HT-29 (cell line): ENCODE measurements at places on chromosomes 16 and 17. TPM values are rescaled to one million over a fixed set of nuclear protein-coding genes. Genes with fewer than 3 reads are reported as not detected.
A peak's percentile ranks its signal among the peaks of the same experiment; 100 is the strongest.

DNA sequence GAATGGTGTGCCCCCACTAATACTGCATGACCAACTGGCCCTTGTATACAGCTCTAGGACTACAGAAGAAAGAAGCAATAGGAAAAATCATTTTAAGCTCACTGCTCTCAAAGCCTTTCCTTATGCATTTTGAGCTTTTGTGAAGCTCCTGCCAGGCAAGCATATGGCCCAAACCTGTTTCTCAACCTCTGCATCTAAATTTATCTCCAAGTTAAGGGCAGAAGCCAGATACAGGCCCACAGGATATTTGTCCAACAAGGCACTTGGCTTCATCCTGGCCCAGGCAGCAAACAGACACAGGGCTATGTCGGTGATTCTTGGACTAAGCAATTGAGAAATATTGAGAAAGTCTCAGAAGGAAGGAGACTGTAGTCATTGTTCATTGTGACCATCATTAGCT is 43.9 kb downstream of the CCT6B start:
- DNase-seq, result no peak

DNA sequence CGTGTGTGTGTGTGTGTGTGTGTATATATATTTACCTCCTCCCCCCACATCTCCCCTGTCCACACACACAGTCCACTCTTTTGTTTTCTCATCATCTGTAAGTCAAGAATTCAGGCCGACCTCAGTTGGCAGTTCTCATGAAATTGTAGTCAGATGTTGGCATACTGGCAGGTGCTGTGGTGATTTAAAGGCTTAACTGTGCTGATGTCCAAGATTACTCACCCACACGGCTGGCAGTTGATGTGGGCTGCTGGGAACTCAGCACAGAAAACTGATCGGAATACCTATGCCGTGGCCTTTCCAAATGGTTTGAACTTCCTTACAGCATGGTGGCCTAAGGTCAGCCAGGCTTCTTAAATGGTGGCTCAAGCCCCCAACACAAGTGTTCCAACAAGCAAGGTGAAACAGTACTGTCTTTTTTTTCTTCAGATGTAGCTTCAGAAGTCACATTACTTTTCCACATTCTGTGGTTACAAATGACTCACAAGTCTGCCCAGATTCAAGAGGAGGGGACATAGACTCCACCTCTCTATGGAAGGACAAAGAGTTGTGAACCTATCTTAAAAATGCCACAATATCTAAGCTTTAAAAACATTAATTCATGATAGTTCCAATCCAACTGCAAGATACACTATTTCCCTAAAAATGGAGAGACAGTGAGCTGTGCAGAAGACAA is 198.5 kb upstream of the HS3ST4 start:
- no peak for DNase-seq

KRT40 gene
- total RNA-seq, result 2.4 and 2.7 TPM in 2 replicates

MFAP4 gene
- total RNA-seq, result not detected in 2 replicates

KRTAP1-1 gene
- 0.42 and 0.64 TPM in 2 replicates for total RNA-seq

ASB16 gene
- total RNA-seq, result 0.03 TPM in 1 of 2 replicates, not detected in the other

GRCh38 chr17:56973520-56973919 is 4.4 kb upstream of the SCPEP1 start:
- DNase-seq, result peak; percentile 35

GRCh38 chr17:82551779-82552457 is 32.4 kb downstream of the FOXK2 start:
- peak; percentile 76 for DNase-seq

- peak; percentile 95 for DNase-seq
Measured at GRCh38 chr17:37743612-37743874, 1.3 kb downstream of the HNF1B start.

DNA sequence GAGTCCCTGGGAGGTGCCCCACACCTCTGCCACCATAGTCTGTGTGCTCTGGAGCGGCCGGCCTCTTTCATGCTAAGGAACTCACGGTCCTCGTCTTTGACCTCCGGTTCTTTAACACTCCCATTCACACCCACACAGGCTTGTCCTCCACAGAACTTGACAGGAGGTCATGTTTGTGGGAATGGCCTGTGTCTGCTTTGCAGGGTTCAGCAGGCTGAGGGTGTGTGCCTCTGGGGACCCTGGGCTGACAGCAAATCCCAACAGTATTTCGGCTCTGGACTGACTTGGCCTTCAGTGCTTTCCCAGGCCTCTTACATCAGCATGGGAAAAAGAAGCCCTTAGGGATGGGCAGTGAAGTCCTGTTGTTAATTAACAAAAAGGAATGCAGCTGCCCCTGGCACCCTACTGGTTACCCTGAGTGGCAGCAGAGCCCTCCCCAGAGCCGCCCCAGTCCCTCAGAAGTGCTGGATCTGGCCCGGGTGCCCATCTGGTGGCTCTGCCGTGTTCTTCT is 35.4 kb upstream of the ADORA2B start:
- no peak for DNase-seq

FTO gene
- total RNA-seq, result 18.8 and 22.8 TPM in 2 replicates

DNA sequence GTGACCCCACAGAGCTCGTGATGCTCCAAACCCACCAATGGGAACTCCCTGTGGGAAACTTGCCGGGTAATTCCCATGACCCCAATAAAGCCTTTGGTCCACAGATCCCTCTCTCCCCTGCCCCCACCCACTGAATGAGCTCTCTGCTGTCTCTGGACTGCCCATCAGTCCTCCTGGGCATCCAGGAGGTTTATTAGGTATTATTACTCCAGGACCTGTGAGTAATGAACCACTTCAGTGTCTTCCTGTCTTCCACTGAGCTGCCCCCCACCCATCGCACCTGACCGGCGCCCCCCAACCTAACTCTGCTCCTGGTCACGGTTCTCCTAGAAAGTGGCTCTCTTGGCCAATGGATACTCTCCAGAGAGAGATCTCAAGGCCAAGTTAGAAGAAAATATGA is 28.7 kb upstream of the DNAH17 start:
- no peak for DNase-seq

GRCh38 chr16:9308356-9308801 is 216.9 kb downstream of the HAPSTR1 start:
- DNase-seq, result no peak

PIRT gene
- not detected in 2 replicates for total RNA-seq

DNA sequence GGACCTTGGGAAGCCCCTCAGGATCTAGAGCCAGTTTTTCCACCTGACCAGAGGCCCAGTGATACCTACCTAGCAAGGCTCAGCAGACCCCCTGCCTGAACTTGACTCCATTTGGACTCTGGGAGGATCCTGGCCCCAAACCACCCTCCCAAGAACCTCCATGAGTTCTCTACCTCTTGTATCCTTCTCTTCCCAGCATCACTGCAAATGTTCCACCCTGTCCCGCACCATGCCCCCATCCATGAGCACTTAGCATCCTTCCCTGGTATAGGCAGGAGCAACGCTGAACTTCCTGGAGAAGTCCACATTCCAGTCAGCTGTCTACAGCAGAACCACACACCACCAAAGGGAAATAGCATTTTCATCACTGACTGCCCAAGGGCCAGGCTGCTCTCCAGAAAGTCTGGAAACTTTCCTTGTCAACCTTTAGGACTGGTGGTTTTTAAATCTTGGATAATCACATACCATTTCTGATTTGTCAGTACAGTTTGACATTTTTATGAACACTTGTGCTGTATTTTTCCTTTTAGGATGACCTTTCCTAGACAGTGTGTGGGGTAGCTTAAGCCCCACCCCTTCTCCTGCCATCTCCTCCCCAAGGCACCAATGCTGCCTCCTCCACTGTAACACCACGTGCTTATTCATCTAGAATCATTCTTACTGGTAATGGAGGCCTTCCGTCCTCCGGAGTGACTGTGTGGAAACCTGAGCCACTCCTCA is 13.9 kb downstream of the EIF4A3 start:
- DNase-seq, result no peak

GRCh38 chr17:78808163-78808562 is 26.1 kb upstream of the CYTH1 start:
- DNase-seq, result no peak

GRCh38 chr16:84331998-84332780 is 36.1 kb upstream of the ATP2C2 start:
- DNase-seq, result no peak

DNA sequence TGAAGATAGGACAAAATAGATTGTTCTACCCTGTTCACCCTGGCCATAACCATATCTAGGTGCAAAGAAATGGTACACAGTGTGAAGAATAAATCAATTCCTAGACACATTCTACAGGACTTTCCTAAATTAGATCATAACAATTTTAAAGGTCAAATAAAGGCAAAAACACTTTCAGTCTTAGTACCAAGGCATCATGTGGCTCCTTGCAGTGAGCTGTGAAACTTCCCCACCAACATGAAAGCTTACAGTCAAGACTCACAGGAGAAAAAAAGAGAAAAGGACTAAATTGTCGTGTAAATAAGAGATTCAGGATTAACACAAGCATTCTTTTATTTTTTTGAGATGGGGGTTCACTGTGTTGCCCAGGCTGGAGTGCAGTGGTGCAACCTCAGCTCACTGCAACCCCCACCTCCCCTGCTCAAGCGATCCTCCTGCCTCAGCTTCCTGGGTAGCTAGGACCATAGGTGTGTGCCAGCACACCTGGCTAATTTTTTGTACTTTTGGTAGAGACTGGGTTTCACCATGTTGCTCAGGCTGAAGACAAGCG is 14.2 kb downstream of the NSMCE1 start:
- no peak for DNase-seq

DNA sequence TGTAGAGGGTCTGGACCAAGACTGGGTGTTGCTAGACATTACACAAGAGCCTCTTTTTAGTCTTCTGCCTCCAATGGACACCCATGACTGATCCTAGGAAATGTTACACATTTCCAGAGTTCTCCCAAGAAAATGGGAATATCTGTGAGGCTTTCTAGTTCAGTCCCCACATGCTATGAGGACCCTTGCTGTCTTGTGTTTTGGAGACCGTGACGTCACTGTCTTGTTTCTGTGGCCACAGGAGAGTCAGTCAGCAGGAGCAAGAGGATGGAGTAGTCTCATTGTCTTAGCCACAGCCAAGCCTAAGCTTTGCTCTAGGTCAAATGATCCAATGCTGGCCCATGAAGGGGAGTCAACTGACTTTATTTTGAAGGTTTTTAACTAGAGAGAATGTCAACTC is 820.1 kb upstream of the RBFOX1 start:
- no peak for DNase-seq

GRCh38 chr17:45227101-45227925 is 5.6 kb downstream of the FMNL1 start:
- DNase-seq, result no peak

DNA sequence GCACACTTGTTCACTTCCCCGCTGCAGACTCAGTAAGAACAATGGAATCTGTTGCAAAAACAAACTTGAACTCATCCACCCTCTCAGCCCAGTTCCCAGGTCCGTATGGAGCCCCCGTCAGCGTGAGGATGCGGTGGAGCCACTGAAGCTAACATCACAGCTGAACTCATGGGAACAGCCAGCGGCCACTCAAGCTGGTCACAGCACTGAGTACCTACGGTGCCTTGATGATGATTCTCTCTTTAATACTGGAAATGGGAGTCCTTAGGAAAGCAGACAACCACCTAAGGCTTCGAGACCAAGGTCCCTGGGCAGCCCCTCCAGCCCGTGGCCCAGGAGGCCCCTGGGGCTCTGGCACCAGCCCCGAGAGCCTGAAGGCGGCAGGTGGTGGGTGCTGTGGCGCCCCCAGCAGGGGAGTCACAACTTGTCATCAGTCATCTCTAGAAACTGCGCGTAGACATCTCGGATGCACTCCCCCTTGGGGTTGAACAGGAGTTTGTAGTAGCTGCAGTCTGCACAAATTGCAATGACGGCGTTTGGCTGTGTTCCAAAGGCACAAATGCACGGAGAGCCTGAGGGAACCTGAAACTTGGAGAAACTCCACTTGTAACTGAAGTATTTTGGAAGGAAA is 31.0 kb upstream of the RHOT1 start:
- DNase-seq, result peak; percentile 37

- peak; percentile 39 for DNase-seq
Measured at GRCh38 chr16:14289692-14290340, 218.7 kb downstream of the MRTFB start.

ARHGDIG gene
- total RNA-seq, result 33.1 and 52.0 TPM in 2 replicates

GRCh38 chr17:50583641-50584040 is 23.1 kb downstream of the CACNA1G start:
- DNase-seq, result no peak

DNA sequence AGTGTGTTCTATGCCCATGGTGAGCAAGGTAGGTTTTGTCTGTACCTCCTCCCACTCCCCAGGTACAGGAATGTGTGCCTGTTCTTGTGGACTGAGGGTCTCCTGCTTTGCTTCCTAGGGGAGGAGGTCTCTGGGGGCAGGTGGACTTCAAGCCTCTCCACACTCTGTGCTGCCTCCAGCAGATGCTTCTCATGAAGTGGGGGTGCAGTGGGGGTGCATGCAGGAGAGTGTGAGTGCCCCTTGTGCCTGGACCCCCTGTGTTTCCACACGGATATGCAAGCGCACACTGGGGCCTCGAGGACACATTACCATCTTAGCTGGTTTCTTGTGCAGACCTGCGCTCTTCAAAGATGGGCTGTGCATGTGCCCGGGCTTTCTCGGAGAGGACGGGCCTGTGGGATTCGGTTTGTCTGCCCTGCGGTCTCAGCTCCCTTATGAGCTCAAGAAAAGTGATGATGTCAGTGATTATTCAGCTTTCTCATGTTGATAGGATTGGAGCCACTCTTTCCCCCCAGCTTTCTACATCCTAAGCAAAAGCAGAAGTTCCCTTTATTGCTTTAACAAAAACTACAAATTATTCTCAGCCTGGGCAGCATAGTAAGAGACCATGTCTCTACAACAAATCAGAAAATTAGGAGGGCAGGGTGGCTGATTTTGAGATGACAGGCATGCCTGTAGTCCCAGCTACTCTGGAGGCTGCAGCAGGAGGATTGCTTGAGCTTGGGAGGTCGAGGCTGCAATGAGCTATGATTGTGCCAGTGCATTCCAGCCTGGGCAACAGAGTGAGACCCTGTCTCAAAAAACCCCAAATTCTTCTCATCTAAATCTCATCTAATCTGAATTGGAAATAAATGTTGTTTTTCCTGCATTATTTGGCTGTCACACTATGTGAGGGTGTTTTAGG is 86.8 kb downstream of the RPTOR start:
- DNase-seq, result no peak

GRCh38 chr16:87945351-87946042 is 5.7 kb upstream of the BANP start:
- peak; percentile 94 for DNase-seq

CCL4L2 gene
- total RNA-seq, result not detected in 2 replicates

DNA sequence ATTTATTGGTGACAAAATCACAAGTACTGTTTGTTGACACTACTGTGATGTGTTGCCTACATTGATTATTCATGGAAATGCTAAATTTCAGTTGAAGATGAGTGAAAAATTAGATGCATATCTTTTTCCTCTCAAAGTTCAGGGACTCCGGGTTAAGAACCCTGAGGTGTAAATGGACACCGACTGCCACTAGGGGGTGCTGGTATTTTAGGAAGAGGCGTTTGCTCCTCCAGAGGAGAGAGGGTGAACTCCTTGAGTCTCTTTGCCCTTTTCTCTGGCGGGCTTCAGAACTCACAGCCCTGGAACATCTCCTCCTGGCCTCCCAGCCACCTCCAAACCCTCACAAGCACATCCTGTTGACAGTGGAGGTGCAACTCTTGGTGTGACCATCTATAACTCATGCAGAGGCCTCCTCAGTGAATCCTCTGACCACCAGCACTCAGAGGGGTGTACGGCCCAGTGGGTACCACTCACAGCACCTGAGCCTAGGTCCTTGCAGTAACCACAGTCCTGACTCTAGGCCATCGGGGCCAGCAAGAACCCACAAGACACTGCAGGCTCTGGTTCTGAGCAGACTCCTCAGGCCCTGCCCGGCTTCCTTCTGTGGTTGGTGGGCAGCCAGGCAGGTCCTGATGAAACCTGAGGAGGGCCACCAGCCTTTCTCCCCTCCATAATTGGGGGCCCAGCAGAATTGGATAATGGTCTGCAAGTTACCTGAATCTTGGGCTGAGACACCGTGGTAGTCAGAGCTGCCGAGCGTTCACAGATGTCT is 26.2 kb upstream of the PIK3R5 start:
- DNase-seq, result peak; percentile 19
